Stimulated activated CD4-positive, alpha-beta T cell treated with anti-CD3 and anti-CD28 coated beads, TNF-alpha, amount 100 ng/mL, for 1 hour (primary cell): ENCODE measurements at places on chromosomes 5 and 9.

GRCh38 chr5:57243286-57244137 lies 69.7 kb downstream of the GPBP1 start:
- DNase-seq, result no peak

DNA sequence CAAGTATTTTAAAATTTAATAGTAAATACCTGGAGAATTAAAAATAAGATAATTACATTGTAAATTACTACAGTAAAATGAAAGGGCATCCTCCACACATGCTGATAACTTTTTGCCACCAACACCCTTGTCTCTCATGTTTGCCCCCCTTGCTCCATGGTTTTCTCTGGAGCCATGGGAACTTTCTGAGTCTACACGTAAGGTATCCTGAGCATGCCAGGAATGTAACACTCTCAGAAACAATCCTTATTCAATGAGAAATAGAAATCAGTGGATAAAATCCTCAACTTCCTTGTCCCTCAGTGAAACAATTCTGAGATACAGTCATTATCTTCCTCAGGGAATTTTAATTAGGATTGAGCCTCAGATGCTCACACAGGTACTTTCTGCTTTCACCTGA lies 108.9 kb downstream of the IZUMO3 start:
- DNase-seq, result no peak

DNA sequence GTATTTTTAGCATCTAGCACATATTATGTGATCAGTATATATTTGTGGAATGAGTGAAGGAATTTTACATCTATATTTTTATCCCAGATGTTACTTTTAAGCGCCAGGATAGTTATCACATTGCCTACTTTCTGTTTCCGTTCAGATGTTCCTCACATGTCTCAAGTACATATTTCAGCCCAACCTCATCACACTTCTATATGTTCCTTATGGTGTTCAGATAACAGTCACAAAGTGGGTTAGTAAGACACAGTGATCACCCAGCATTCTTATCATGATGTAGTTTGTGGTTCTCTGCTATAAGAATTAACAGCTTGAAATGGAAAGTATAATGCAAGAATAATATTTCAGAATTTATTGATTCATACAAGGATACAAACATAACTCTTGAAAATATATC lies 170.0 kb upstream of the RASA1 start:
- no peak for DNase-seq

GRCh38 chr5:68216245-68217046 lies 890 bp downstream of the PIK3R1 start:
- DNase-seq, result peak; percentile 9

DNA sequence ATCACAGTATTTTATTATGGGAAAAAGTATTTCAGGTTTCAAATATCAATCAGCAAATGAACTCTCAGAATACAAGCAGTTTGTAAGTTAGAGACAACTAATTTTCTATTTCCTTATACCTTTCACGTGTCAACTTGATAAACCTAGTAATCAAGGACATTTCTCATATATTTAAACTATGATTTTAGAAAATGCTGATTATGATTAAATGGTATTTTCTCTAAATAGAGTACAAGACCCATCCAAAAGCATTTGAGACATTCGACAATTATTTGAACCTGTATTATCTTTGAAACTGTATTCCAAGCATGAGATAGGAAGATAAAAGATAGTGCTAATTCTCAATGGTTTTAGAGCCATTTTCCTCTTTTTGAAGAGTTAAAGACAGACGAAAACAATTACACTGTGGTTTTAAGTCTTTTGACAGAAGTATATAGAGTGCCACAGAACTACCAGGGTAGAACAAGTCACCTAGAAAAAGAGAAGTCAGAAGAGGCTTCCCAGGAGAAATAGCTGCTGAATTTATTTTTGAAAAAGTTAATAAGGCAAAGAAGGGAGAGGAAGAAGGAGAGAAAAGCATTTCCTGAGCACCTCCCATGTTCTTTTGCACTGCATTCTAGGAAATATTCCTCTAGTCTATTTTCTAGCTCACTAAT lies 5.6 kb downstream of the MEIKIN start:
- DNase-seq, result no peak

DNA sequence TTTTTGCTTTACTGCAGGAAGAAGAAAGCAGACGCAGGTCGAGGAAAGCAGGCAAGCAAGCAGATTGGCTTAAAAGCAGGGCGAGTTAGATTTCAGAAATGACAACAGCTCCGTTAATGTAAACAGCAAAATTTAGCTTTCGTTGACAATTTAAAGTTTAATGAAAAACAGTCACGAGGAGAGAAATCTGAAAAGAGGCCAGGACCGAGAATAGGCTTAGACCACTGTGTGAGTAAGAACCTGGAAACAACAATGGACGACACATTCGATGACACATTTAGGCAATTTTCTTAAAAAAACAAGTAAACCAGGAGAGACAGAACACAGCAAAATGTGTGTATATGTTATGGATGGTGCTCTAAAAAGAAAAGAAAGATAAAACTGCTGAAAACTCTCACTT lies 155.3 kb downstream of the ISOC1 start:
- DNase-seq, result no peak

GRCh38 chr5:170179626-170180025 lies 53.2 kb upstream of the C5orf58 start:
- DNase-seq, result no peak

DNA sequence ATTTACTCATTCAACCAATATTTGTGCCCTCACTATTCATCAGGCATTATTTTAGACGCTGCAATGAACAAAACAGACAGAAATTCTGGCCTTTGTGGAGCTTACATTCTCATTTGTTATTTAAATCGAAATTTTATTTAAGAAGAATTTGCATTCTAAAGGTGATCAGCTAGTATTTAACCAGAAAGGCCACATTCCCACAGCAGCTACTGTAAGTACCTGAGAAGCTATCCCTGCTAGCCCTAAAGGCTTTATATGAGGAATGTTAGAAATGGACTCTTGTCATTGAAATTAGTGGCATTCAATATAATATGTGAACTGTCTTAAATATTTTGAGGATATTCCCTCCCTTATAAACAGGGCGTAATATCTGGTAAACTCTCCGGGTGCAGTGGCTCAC lies 35.0 kb upstream of the GOLM1 start:
- DNase-seq, result no peak

GRCh38 chr5:133962801-133963476 lies 5.5 kb downstream of the C5orf15 start:
- DNase-seq, result no peak

DNA sequence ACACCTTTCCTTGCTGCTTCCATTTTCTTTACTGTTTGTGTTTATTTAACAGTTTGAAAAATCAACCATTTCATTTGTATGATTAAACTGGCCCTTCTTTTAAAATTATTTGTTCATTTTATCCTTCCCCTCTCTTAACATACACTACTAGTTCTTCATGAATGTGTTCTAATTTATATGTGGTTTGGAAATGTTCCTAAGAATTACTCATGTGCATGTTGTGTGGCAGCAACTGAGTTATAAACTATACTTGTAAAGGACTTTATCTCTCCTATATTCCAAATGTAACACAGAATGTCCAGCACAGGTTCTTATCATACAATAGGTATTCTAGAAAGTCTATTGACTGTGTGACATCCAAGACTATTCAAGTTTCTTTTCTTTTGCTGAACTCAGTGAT lies 358.2 kb upstream of the MEF2C start:
- no peak for DNase-seq

DNA sequence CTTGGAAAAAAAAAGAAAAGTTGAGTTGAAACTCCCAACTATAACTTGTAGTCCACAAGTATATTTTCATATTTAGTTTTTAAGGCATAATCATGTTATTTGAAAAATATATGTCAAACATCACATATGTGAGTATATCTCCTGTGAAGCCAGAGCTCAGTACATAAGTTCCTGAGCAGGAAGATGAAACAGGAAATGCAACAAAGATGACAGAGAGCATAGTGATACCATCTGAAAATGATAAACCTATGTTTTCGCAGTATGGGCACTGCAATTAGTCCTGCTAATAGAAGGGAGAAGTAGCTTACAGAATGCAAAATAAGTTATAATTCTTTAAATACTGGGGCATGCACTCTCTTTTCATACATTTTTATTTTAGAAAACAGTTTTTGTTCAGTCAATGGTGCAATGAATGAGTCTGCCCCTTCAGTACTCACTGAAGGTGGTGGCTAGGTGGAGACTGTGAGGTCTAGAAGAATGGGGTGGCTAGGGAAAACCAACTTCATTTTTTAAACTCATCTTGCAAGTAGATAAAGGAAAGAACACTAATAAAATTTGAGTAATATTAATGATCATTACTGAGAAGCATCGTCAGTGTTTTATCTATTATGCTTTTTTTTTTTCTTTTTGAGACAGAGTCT lies 54.1 kb upstream of the FYB1 start:
- no peak for DNase-seq

DNA sequence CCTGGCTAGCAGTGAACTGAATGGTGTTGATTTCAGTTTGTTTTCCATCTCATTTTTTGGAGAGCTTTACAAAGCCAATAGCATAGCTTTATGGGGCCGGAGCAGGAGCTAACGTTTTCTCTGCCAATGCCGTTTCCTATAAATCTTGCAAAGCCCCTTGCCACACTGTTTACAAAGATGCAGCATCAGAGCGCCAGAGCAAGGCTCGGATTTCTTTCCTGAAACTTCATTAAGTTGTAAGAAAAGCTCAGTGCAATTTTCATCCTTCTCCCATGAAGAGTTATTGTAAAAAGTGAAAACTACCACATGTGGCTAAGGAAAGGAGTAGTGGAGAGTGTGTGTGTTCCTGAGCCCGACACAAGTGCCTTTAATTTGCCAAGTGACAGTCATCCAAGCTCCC lies 178.2 kb upstream of the GDNF start:
- DNase-seq, result no peak

DNA sequence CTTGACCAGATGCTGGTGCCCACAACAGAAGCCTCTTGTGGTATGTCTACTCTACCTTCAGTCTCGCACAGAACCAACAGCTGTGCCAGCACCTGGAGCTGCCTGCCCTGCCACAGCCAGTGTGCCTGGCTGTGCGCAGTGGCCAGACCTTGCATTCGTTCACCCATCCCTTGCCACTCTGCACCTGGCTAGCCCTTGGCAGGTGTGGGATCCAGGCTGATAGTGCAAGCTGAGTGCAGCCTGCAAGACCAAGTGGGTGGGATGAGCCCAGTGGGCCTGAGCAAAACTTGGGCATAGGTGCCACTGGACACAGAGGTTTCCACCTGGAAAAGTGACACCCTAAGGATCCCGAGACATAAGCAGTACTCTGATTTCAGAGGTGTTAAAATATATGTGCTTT lies 108.2 kb downstream of the ST8SIA4 start:
- no peak for DNase-seq

DNA sequence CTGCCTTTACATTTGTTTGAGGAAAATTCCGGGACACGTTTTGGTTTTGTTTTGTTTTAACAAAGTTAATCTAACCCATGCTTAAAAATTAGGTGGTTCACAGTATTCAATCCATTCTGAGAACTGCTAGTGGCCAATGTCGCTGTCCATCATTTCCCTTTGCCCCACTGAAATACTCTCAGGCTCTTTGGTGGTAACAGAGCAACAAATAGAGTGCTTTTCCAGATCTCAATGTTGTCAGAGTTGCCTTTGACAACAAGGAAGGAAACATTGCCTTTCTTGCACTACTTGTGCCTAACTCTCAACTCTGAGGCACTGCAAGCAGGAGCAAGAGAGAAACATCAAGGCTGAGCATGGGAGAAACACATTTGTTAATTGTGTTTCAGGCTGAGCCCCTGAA lies 154.0 kb downstream of the MCTP1 start:
- DNase-seq, result no peak

DNA sequence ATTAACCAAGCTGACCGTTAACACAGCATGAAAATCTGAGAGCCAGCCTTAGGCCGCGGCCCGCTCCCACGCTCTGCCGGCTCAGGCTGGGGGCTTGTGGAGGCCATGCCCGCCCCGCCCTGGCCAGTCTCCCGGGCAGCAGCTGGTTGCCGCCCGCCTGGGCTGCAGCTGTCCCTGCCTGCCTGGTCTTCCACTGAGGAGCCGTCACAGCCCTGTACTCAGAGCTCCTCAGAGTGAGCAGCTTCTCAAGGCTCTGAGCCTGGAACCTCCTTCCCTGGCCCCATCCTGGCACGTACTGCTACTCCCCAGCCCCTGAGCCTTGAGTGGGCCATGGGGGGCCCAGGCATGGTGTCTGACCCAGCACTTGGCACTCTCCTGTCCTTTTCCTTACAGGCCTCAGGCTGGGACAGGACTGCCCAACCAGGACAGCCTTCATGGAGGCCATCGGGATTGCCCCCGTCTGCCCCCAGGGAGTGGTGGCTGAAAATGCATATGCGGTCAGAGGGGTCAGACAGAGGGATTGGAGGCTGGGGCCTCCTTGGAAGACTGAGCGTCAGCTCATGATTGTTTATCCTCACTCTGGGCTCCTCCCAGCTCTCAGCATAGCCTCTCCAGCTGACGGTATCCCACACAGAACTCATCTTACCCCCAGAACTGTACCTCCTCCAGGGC lies 11.9 kb downstream of the FGFR4 start:
- DNase-seq, result no peak

DNA sequence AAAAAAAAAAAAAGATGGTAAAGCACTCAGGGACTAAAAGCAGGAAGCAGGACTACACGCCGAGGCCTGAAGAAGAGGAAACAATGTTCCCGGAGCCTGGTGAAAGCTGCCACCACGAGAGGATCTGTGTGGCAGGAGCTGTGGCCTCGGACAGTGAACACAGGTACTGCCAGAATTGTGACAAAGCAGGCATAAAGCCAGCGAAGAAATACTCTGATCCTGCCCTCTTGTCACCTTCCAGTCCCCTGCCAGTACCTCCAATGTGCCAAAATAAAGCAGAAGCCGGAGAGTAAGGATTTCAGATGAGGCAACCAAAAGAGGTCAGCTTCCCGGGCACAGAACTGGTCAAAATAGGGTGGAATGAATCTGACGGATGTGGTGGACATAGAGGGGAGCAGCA lies 211.5 kb upstream of the TARS1 start:
- no peak for DNase-seq

GRCh38 chr9:470552-471194 lies 256.0 kb downstream of the DOCK8 start:
- DNase-seq, result peak; percentile 5

DNA sequence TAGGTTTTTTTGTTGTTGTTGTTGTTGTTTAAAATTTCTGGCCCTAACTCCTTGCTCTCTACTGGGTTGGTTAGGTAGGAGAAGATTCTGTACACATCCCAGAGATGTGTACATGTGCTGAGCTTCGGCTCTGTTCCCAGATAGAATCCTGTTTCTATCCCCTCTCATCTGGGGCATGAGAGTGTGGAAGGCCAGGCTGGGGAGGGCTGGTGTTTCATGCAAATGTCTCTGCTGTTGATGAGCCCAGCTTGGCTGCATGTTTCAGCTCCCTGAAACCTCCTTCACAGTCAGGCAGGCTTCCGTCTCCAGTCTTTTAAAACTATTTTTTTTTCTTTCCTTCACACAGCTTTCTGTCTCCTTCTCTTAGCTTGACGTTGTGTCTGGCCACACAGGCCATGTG lies 526.9 kb upstream of the KLF4 start:
- no peak for DNase-seq
